ENCODE measurements at places on chromosomes 7 and 10.

DNA sequence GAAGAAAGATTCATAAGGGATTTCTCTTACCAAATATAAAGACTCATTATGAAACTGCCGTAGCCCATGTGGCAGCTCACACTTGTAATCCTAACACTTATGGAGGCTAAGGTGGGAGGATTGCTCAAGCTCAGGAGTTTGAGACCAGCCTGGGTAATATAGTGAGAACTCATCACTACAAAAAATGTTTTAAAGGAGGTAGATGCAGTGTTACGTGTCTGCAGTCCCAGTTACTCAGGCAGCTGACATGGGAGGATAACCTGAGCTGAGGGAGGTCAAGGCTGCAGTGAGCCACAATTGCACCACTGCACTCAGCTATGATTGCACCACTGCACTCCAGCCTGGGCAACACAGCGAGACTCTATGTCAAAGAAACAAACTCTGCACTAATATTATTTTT is 18.1 kb upstream of the DNA2 start:
- DNase-seq = no peak

DNA sequence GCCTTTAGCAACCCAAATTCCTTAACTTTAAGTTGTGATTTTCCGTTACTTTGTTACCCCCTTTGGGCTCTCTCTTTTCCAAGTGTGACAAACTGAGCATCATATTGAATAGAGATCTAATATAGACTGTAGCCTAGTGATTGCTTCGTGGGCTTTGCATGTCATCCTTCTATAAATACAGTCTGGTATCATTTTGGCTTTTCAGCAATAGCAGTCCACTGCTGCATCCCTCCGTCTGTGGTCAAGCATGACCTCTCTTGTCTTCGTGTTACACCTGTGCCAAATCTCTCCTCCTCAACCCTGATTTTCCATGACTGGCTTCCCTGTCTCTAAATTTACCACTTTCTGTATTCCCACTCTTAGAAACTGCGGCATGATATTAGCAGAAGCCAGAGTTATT is 53.8 kb upstream of the AGK start:
- DNase-seq = no peak

- DNase-seq = no peak
Measured at GRCh38 chr7:150481922-150482321, 31.5 kb downstream of the GIMAP8 start.

- DNase-seq = peak; percentile 4
Measured at GRCh38 chr7:144656965-144657517, 178.8 kb downstream of the TPK1 start.

DNA sequence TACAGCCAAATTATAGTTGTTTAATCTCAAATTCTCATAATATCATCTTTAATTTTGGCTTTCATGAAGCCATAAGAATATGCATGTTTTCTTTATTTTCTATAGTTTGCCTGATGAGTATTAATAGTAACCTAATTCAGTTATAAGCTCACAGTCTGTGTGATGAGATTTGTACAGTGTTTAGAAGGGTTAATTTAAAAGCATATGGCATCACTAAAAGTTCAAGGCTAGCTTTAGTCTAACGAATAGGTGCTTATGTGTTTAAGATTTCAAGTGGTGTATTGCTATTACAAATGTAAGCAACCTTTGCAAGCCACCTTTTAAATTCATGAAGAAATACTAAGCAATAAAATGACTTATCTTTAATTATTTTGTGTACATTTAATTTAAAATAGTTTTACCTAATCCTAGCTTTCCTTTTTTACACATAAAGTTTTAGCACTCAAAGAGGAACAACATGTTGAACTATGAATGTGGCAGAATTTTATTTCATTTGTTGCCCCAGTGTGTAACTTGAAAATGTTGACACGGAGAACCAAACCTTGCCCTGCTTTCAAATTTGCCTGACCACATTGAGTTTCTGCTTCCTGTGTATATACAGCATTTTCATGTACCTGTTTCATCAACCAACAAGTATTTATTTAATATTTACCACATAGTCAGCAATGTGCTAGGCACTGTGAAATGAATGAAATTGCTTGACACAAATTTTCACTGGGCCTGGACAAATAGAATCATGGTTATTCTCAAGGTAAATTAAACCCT is 41.5 kb downstream of the TET1 start:
- DNase-seq = no peak

- DNase-seq = no peak
Measured at GRCh38 chr7:78218876-78219275, 420.3 kb downstream of the PHTF2 start.

- DNase-seq = no peak
Measured at GRCh38 chr10:103676058-103676785, 179.2 kb downstream of the SH3PXD2A start.

DNA sequence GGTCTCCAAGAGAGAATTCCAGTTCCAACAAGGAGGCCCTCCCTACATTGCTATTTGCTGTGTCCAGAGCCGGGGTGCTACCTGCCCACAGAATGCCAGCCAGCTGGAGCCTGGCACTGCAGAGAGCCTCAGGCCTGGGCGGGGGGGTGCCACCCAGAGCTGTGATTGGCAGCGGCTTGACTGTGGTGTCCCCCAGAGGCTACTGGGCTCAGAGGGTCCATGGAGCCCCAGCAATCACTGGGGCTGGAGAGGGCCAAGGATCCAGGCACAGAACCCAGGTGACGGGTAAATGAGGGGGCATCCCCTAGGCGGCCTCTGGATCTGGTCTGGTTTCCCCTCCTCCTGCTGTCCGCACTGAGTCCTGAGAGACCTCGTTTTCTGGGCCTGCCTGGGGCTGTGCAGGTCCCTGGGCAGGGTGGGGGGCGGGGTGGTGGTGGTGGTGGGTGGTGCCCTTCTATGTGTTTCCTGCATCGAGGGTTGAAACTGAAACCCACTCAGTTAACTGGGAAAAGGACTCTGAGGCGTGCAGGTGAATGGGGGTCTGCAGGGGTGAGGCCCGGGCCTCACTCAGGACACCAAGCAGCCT is 12.6 kb downstream of the DPYSL4 start:
- DNase-seq = no peak

GRCh38 chr7:158143196-158144120 is 444.2 kb downstream of the PTPRN2 start:
- no peak for DNase-seq

DNA sequence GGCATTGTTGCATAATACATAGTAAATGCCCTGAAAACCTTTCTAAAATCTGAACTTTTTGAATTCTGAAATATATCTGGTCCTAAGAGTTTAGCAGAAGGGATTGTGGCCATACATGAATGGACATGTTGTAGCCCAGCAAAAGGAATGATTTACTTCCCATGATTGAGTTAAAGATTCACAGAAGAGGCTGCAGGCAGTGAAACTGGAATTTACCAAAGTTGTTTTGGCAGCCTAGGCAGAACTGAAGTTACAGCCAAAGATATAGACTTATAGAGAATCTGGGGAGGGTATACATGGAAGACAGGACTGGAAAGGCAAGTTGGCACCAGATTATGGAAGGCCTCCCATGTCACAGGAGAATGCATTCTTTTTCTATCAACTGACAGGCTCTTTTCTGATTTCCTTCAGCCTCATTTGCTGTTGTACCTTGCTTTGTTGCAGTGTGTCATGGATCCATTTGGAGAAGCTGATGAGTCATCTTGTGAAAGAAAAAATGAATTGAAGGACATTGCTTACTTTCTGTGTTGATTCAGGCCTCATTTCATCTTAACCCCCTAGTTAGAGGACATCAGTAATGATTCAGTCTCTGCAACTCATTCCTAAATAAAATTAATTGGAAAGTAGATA is 356.2 kb upstream of the LRGUK start:
- DNase-seq = no peak

- no peak for DNase-seq
Measured at GRCh38 chr7:80781146-80781545, 137.7 kb downstream of the SEMA3C start.

- peak; percentile 18 for DNase-seq
Measured at GRCh38 chr10:121732656-121733445, 134.6 kb upstream of the FGFR2 start.

GRCh38 chr7:127986581-127987521 is 44.4 kb downstream of the LRRC4 start:
- no peak for DNase-seq

DNA sequence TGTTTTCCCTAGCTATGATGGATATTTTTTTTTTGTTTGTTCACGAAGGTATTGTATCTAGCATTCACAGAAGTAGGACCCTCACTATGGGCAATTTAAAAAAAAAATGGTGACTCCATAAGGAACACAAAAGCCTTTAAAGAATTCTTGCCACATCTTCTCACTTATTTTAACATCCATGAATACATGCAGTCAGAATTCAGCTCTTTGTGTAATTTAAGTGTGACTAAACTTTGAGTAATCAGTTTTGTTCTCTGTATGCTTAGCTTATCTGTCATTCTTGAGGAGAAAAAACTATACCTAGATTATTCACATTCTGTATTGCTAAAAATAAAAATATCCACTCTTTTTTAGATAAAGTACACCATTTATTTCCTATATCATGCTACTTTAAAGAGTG is 313.2 kb upstream of the KCND2 start:
- DNase-seq = no peak

DNA sequence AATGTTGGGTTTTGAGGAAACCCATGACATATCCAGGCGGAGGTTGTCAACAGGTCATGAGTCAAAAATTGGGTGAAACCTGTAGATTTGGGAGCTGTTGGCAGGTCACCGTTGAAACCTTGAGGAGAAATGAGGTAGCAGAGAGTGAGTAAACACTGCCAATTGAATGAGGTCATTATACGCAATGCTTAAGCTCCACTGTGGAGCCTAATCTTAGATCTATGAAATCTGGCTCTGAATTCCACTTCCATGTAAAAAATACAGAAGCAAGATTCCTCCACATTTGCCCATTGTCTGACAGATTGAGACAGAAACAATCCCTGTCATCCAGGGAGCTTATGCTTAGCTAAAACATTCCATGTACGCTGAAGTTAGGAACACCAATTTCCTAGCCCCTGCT is 76.0 kb upstream of the IL6 start:
- DNase-seq = no peak

GRCh38 chr7:108136191-108136688 is 6.1 kb upstream of the LAMB4 start:
- no peak for DNase-seq

DNA sequence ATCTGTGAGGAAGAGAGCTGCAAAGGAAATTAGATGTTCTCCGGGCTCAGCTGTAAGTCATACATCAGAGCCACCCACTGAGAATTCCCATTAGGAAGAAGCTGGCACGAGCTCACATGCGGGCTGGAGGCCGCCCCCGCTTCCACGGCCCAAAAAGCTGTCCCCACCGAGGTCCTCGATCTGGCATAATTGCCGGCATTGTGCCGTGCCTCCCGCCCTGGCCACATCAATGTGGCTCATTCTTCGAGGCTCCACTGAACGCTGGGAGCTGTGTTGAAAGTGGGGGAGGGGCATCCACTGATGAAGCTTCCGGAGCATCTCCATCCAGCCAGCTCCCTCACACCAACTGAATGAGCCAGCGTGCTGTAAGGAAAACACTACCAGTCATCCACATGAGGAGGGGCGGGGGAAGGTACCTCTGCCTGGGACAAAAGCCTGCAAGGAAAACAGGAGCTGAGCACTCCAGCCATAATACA is 173.1 kb downstream of the PTPRN2 start:
- no peak for DNase-seq

DNA sequence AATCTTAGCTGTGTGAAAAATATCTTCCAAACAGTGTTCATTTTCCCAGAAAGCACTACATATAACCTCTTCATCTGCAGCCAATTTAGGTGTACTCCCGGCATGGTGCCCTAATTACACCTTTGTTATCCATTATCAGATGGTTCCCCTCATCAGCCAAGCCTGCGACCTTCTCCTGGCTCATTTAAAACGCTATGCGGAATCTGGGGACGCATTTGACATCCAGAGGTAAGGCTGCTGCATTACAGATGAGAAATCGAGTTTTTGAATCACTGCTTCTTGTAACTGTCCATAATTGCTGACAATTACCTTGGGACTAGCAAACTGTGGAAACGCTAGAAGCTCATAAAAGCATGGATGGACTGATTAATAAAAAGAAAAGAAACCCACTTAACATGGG is 109.5 kb downstream of the PARP12 start:
- no peak for DNase-seq

- no peak for DNase-seq
Measured at GRCh38 chr10:71087622-71088021, 124.7 kb upstream of the UNC5B start.

GRCh38 chr7:156667110-156667426 is 26.5 kb downstream of the RNF32 start:
- DNase-seq = no peak

GRCh38 chr10:62109587-62110293 is 158.9 kb downstream of the RTKN2 start:
- DNase-seq = no peak

GRCh38 chr10:130243015-130243414 is 106.8 kb downstream of the GLRX3 start:
- no peak for DNase-seq
